Calu3 (cell line): ENCODE measurements at places on chromosomes 3 and 15.

GRCh38 chr15:33964665-33965040 is 3.6 kb upstream of the CHRM5 start:
- no peak for DNase-seq

GRCh38 chr3:50418850-50419249 is 59.5 kb upstream of the TMEM115 start:
- no peak for DNase-seq

GRCh38 chr3:71784914-71785531 is at the start of gene PROK2:
PROK2 (minus strand) TSS chr3:71785148; CDS start chr3:71785052, 96 bp downstream.
- peak; percentile 11 for DNase-seq

- no peak for DNase-seq
Measured at GRCh38 chr15:55829826-55830225, 86.9 kb upstream of the PRTG start.

- DNase-seq: no peak
Measured at GRCh38 chr15:89164712-89165211, 56.6 kb downstream of the RLBP1 start.

GRCh38 chr3:32109256-32109655 is 2.8 kb downstream of the GPD1L start:
- no peak for DNase-seq

GRCh38 chr15:21271566-21271965 is 168.7 kb downstream of the POTEB3 start:
- no peak for DNase-seq

DNA sequence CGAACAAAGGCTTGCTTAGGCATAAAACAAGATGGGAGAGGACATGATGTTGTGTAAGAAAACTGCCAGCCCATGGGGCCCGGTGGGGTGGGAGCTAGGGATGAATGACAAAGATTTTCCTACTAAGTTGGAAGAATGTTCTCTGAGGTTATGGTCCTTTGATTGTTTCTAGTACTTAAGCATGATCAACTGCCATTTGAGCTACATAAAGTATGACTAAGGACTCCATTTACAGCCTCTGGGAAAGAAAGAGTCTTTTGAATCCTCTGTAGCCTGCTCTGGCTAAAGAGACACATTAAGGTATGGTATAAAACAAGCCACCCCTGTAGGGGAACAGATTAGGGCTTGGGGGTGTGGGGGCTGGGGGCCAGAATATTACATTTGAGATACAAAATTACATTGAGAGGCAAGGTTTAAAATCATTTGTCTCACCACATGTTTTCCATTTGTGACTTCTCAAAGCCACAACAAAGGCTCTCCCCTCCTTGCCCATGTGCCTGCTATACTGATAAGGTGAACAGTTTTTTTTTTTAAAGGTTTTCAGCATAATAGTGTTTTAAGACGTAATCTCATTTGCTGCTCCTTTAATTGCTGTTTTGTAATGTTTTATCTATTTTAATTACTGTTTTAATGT is 323.4 kb downstream of the CHST2 start:
- no peak for DNase-seq

- no peak for DNase-seq
Measured at GRCh38 chr3:45026038-45026437, at the start of gene CLEC3B. CLEC3B (plus strand) TSS chr3:45026303; CDS start chr3:45026363, 60 bp downstream.

DNA sequence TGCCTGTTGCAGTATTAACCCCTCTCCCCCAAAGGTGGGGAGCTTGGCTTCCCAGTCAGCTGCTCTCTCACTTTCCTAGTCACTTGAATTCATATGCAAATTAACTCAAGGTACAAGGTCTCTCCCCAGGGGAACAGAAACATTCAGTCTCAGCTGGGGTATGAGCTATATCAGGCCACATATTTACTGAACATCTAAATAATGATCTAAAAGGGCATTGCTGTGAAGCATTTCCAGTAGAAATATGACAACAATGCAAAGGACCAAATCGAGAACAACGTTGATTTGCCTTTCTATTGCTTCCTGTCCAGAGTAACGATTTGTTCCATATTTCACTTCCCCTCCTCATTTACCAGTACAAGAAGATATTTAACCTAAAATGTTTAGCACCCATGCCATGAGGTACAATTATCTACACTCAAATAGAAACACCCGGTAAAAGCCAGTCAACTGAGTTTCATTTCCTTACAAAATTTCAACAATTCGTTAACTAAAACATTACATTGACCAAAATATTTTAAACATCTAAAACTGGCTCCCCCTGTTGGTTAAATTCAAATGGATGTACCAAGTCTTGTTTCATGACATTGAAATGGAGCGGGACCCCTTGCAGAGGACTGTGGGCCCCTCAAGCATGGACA is 36.5 kb upstream of the KLHL6 start:
- no peak for DNase-seq

- peak; percentile 59 for DNase-seq
Measured at GRCh38 chr3:34012102-34012461, 213.7 kb downstream of the PDCD6IP start.

- DNase-seq: no peak
Measured at GRCh38 chr3:139441656-139442055, 34.7 kb downstream of the RBP2 start.

DNA sequence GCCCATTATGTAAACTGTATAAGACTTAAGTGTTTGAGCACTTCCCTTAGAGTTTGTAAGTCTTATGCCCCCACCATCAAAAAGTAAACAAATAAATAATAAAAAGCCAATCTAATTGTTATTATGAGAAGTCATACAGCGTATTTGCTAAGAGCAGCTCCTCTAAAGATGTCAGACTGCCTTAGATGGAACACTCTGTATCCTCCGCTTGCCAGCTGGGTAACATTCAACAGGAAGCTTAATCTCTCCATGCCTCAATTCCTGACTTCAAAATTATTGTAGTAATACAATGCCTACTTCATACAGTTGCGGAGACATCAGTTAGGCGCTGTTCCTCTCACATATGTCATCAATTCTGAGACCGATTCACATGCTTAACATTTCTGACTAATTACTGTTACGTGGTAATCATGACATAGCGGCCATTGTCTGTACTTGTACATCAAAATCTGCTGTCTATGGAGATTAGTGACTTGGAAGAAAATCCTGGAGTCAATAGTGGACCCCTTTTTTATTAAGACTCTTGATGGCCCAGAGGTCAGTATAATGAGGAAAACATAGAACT is 417.7 kb downstream of the LPP start:
- DNase-seq: no peak

DNA sequence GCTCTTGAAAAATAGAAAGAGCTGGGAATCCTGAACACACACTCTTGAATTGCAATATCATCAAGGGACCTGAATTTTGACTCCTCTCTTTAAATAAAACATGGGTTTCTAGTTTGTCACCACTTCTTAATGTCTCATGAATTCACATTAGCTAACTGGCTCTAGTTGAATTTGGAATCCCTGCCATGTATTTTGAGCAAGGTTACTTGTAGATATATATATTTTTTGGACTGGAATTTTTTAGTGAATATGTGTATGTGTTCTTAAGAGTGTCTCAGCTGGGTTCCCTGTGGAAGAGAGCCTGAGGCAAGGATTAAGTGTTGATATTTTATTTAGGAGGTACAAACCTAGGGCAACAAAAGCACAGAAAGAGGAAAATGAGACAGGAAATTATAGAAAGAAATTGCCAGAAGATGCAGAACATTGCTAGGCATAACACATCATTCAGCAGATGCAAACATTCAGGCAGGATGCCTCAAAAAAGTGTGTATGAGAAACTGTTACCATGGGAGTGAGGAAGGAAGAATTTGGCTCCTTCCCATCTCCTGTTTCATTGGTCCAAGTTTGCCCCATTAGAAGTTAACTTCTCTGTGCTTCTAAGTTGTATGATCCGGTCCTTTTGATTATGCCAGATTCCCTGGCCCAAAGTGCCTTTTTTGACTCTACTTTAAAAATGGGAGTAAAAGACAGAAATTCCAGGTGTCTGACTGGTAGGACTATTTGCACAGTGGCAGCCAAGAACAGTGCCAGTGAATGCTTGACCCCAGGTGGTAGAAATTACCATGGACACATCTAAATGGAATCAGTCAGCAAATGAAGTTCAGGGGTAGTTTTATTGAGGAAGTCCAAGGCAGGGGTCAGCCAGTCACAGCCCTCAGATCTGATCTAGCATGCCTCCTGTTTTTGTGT is 253.7 kb upstream of the TGFBR2 start:
- no peak for DNase-seq

DNA sequence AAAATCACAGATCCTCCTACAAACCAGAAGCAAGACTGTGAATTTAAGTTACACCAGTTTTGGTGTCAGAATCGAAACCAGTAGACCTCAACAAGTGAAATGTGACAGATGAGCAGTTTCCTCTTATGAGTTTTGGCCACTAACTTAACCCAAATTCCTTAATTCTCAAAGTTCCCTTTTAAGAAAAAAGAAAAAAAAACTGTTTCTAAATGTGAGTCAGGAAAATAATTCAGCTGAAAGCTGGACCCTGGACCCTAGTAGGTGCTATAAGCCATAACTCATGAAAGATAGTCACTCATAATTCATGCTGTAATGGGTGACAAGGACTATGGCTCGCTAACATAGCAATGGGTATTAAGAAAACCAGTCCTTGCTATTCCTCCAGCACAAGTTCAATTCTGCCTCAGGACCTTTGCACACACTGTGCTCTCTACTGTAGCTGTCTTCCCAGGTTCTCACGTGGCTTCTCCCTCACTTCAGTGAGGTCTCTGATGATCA is 9.0 kb upstream of the THRB start:
- no peak for DNase-seq
